ENCODE measurements at places on chromosomes 1 and 21.

DNA sequence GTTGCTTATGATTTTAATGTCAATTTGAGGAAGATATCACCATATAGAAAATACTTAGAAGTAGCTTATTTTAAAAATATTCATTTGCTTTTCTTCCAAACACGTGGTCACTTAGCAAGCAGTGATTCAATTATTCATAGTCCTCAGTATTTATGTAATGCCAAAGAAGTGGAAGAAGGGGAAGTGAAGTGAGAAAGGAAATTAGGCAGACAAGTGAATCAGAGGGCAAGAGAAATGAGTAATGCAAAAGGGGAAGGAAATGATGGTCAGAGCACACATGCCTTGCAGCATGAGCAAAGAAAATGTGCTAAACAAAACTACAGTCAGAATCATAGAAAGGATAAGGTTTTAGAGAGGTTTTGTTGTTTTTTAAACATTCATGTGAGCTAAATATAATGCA lies 31.8 kb downstream of the SDCCAG8 start:
- DNase-seq = no peak

DNA sequence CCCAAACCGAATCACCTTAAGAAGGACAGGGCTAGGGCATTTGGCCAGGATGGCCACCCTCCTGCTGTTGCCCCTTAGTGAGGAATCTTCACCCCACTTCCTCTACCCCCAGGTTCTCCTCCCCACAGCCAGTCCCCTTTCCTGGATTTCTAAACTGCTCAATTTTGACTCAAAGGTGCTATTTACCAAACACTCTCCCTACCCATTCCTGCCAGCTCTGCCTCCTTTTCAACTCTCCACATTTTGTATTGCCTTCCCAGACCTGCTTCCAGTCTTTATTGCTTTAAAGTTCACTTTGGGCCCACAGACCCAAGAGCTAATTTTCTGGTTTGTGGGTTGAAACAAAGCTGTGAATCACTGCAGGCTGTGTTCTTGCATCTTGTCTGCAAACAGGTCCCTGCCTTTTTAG lies 3.6 kb downstream of the BTG2 start:
- no peak for DNase-seq

DNA sequence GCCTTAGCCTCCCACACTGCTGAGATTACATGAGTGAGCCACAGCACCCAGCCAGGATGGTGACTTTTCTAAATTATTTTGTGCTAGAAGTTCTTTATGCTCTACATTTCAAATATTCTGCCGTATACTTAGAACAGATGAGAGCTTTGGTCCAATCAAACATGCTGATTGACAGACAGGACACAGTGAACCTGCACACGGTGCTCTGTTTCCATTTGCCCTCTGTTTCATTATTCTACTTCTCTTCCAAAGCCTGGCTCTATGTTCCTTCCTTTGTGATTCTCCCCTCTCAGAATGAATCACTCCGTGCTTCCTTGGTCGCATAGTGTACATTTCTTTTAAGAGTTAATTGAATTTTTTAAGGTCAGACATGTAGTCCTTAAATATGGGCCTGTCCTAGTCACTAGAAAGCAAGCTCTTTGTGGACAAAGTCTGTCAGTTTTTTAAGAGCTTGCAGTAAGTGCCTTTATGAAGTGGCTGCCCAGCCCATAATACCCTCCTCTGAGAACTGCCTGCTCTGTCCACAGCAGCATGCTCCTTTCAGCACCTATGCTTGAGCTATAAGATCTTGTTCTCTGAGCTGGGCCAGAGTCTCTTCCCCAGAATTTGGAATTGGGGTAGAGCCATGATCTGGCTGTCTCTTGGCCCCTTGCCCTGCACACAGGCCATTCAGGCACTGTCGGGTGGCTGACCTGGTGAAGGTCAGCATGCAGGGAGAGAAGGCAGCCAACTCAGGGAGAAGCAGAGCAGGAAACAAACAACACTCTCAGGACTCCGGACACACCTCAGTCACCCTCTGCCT lies 66.8 kb upstream of the SLC44A3 start:
- DNase-seq = no peak

GRCh38 chr1:223738465-223739365 lies 26.4 kb downstream of the CAPN2 start:
- no peak for DNase-seq

DNA sequence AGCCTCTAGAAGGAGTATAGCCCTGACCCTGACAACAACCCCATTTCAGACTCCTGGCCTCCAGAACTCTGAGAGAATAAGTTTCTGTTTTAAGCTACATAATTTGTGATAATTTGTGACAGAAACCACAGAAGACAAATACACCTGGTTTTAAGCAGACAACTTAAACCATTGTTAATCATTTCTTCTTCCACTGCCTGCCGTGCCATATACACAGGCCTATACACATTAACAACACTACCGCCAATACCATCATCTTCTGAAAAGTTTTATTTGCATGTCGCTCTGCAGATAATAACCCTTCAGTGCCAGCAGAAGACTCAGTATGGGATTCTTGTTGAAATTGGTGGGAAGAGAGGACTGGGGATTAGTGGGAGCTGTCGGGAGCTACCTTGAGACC lies 39.9 kb upstream of the KRTAP19-8 start:
- no peak for DNase-seq

GRCh38 chr1:101291562-101292380 lies 55.0 kb downstream of the S1PR1 start:
- DNase-seq = no peak

GRCh38 chr1:25810341-25811299 lies 9.1 kb upstream of the MTFR1L start:
- peak; percentile 77 for DNase-seq
